Neural progenitor cell (in vitro differentiated cells): ENCODE measurements at places on chromosomes 1 and 21.

GRCh38 chr1:87612956-87613355, 284.3 kb downstream of the LMO4 start:
- DNase-seq: no peak

DNA sequence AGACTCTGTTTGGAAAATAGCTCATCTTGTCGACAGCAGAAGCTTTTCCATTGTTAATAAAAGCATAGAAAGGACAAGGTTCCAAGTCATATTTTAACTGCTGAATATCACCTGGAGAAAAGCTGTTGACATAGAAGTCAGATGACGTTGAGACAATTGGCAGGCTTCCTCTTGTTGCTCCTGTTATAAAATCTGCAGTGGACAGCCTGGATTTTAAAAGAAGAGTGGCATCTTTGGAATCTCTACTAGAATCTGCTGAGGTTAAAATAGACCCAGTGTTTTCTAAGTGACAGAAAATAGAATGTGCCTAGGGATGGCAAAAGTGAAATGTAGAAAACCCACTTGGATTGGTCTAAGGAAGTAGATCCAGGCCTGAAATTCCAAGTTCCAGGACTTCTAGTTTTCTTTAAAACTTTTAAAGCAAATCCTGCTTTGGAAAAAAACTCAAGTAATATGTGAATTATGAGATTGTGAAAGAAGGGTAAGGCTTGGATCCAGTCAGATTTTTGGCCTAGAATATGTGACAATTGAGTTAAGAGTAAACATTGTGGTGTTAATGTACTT, 53.6 kb upstream of the NEXN start:
- no peak for DNase-seq

GRCh38 chr1:112954945-112955772, 837 bp downstream of the SLC16A1 start:
- peak; percentile 87 for DNase-seq

GRCh38 chr1:37726751-37727585, 34.7 kb downstream of the CDCA8 start:
- peak; percentile 68 for DNase-seq

- DNase-seq: no peak
Observed at GRCh38 chr1:182050481-182051448, 10.7 kb downstream of the ZNF648 start.

GRCh38 chr1:20365421-20366055, 74.9 kb downstream of the VWA5B1 start:
- no peak for DNase-seq

GRCh38 chr1:231639819-231640218, 13.2 kb downstream of the DISC1 start:
- no peak for DNase-seq

DNA sequence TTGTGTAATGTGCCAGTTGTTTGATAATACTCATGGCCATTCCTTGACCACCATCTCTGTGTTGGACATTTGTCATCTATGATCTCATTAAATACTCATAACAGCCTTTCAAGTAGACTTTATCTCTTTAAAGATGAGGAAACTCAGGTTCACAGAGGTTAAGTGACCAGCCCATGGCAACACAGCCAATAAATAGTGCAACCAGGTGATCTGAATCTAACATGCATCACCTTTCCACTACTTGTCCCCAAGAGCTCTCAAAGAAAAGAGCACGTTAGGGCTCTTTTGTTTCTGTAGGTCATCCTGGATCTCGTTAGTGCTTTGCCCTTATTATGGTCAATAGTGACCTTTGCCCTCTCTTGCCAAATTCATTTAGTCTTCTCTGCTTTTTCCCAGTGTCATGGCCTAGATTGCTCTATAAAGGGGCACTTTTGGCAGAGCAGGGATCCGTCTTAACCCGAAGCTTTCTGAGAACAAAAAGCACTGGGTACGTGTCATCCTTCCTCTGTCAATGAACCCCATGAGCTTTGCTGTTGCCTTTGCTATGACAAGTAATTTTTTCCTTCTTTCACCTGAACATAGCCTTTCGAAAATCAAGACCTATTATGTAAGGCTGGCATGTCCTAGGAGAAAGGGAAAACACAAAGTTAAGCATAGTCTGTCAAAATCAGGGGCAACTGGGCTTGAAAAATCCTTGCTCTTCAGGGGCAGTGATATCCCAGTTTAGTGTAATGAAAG, 88.0 kb upstream of the PLXNA2 start:
- no peak for DNase-seq

GRCh38 chr1:202133001-202133400, 10.3 kb downstream of the GPR37L1 start:
- DNase-seq: no peak

DNA sequence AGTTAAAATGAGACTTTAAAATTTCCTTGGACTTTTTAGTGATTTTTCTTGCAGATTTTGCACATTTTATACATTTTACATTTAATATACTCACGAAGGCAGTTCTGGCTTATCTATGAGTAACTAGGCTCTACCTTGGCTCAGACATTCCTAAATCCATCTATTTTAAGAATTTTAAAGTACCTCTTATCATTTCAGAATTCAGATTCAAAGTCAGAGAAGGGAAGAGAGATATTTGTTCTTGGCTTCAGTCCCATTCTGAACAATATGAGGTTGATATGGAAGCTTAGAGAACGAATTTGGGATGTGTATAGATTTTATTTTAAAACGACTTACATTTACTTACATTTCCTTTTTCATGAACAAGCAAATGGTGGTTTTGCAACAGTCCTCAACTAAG, 230.2 kb downstream of the LMO4 start:
- DNase-seq: no peak

DNA sequence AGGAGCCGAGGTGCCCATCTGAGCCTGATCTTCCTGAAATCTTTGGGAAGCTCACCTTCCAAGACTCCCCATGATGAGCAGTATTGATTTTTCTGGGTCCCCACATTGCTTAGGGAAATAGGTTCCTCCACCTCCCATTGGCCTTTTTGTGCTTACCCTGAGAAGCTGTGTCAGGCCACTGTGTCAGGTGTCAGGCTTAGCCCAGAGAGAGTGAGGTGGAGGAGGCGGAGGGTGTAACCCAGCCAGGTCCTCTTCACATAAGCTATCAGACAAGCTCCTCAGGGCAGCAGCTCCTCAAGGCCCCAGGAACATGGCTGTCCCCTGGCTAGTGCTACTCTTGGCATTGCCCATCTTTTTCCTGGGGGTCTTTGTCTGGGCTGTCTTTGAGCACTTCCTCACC, 352 bp downstream of the AADACL4 start:
- no peak for DNase-seq

DNA sequence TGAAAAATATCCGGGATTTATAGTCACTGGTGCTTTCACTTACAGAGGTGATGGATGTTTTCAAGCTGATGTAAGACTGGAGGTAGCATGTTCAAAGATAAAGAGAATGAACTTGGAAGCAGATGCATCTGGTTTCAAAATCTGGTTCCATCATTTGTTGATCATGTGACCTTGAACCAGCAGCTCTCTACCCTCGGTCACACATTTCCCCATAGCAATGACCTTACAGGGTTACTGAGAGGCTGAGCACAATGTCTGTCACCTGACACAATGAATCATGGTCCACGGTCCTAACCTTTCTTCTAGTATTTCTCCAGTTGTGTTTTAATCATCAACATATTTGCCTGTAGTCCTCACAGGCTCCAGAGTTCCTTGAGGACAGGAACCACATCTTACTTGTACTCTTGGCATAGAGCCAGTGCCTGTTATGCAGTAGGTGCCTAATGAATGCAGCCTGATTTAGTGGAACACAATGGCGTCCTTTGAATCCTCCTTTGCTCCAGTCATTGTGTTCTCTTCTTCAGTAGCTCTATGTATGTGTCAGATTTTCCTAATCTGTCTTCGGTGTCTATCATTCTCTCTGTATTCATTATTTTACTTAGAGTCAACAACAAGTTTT, 667.3 kb downstream of the PTPRU start:
- no peak for DNase-seq

DNA sequence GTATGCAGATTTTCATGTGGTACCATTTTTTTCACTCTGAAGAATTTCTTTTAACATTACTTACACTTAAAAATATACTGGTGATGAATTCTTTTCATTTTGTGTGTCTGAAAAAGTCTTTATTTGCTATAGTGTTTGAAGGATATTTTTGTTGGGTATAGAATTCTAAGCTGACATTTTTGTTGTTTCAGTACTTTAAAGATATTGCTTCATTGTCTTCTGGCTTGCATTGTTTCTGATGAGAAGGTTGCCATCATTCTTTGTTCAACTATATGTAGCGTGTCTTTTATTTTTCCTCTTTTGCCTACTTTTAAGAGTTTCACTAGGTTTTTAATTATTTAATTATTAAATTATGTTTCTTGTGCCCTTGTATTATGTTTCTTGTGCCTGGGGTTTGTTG, 8.0 kb downstream of the HS2ST1 start:
- DNase-seq: no peak

DNA sequence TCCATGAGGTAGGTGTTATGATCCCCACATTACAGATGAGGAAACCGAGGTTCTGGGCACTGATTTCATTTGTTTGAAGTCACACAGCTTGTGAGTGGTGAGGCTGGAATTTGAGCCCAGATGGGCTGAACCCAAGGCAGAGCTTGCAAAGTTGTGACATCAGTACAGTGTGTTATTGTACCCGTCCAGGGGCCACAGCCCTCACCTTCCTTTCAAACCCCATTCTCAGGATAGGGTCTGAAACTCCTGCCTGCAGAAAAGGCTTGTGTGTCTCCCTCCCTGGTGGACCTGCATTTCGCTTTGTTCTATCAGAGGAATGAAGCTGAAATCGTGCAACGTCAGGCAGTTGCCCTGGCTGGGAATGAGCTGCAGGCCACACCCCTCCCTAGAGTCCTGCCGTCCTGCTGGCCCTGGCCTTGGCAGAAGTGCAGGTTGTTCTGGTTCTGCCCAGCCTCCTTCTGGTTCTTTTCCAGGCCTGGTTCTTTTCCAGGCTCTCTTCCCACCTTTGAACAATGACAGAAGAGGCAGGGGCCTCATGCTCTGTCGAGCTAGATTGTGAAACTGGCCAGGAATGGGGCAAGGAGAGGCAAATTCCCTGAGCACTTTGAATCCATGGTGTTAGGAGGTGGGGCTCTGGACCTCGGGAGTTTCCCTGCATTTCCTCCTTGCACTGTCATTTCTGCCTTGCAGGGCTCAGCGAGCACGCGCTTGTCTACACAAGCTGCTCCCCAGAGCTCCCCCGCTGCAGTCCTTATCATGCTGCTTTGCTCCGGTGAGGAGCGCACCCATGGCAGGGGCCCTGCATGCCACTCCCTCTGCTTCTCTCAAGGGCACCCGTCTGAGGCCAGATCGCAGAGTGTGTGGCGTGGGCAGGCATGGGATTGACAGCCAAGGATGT, 8.2 kb upstream of the MYOM3 start:
- DNase-seq: no peak

- no peak for DNase-seq
Observed at GRCh38 chr1:19311503-19311930, 427 bp downstream of the AKR7A2 start.

DNA sequence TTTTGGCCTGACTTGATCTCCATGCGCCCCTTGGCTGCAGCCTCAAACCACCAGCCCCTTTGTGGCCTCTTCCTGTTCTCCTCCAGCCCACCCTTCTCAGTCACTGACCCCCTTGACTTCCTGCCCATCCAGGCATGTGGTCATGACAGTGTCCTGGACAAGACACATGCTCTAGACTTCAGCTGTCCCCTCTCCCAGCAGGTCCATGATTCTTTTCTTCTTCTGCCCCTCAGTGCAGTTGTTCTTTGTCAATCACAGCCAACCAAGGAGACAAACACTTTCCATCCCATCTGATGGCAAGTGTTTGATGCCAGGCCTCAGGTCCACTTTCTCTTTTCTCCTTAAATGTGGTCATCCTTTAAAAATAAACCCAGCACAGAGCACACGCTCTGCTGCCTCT, 49.7 kb downstream of the SYT6 start:
- no peak for DNase-seq

DNA sequence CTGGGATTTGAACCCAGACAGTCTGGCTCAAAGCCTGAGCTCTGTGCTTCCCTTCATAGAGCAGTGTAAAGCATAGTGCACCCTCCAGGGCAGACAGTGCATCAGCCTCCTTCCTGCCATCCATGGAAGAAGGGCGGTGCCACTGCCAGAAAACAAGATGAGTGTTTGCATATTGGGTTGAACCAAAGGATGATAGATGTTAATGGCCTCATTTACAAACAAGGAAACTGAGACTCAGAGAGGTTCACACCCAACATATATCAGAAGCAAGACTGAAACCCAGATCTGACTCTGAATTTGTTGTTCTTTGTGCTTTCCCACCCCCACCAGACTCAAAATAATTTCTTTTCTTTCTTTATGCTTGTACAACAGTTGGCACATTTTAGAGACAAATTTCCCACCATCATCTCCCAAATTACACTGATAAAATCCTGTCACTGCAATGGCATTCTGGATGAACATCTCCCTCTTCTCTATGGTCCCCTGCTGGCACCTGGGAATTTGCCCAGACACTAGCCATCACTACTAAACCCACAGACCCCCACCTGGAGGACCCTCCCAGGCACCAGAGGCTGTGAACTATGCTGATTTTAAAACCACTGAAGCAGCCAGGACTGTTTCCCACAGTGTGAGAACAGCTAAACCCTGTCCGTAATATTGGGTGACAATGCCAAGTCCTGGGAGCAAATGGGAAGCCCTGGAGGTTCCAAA, 45.4 kb upstream of the MPZL1 start:
- no peak for DNase-seq

DNA sequence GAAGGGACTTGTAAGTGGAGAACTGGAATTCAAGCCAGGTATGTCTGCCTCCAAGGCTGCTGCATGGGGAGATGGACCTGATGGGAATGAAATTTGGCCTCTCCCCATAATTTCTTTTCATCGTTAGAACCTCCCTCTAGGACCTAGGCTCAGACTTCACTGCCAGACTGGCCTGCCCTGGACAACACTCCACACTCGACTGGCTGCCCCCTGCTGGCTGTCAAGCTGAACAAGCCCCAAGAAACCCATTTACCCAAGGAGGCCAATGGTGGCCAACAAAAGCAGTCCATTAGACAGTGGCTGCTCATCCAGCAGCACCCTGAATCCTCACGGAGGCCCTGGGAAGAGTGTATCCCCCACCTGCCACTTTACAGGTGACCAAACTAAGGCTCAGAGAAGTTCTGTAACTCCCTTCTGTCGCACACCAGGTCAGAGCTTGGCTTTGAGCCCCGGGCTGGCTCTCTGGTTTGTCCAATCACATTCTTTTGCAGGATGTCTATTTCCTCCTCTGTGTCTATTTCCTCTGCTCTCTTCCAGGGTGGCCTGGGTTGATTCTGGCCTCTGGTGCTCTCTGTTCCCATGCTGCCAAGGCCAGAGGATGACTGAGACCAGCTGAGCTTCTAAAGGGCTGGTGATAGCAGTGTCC, 3.8 kb downstream of the RNF186 start:
- peak; percentile 68 for DNase-seq

DNA sequence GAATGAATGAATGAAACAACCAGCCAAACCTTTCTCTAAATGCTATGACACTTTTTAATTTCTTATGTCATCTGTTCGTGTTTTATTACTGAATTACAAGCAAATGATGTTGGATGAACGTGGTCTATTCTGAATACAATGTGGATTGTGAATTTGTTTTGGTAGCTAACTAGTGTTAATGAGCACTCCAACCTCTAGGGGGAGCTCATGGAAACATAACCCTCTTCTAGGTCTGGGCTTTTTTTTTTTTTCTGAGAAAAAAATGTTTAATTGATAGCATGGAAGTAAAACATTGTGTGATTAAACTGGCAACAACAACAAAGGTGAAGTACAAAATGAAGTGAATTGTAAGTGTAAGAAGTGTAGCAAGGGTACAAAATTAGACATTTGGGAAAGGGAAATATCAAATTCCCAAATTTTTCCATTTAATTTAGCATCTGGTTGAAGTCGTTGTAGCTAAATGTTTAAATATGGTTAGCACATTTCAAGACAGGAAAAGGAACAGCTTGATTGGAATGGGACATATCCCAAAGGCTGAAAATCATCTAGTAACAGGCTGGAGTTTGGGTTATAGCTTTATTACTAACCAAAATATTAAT, 42.6 kb upstream of the PTGS2 start:
- peak; percentile 65 for DNase-seq

GRCh38 chr21:10273196-10273595, 248.2 kb upstream of the TPTE start:
- DNase-seq: no peak
